ENCODE measurements at places on chromosomes 1 and 21.

- peak; percentile 61 for DNase-seq
These were observed 10.4 kb upstream of the GJA9 start for GRCh38 chr1:38891753-38892152.

GRCh38 chr1:32773018-32773763 is 44.0 kb downstream of the YARS1 start:
- peak; percentile 53 for DNase-seq

- no peak for DNase-seq
These were observed 16.4 kb upstream of the USP25 start for GRCh38 chr21:15713412-15713811.

DNA sequence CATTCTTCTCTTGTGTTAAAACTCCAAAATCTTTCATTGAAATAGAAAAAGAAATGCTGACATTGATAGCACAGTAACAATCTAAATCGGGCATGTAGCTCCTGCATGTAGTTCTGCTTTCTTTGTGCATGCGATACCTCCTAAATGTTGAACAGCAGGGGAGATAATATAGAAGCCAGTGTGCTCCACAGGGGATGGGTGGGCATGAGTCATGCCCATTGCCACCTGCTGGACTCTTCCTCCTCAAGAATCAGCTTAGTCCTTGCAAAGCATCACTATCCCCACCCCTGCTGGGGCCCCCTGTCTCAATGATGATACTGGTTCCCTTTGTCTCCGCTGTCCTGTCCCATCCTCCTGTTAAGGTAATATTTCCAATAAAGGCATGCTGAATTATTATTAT is 203.0 kb downstream of the RWDD3 start:
- DNase-seq: no peak

GRCh38 chr1:206716159-206716869 is 31.6 kb downstream of the MAPKAPK2 start:
- no peak for DNase-seq
